ENCODE measurements at places on chromosomes 12 and 14.

- no peak for DNase-seq
These were observed 75.5 kb downstream of the SLC8A3 start for GRCh38 chr14:70113211-70113610.

DNA sequence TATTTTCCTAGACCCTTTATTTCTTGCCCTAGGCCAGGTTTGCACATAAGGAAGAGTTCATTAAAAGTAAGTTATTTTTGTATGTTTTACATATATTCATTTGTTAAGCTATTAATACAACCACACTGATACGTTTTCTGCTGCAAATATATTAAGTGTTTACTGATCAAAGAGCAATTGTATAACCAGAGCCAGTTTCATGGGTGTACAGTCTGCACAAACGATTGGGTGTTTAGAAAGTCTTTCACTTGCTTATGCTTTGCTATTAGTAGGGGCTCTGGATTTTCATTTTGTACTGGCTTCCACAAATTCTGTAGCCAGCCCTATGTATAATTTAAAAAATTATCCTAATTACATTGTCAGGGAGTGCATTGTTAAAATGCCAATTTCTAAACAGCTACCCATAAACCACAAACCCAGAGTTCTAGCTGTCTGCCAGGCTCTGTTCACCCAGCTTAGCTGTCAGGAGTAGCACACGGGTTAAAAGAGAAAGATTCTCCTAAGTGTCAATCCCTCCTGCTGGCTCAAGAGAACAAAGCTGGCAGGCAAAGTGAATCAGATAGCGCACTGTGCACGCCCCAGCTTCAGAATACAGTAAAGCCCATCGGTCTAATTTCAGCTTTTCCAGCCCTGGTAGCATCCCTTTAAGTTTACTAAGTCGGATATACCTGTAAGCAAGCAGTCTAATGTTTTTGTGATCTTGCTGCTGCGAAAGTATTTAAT, 151.0 kb upstream of the LMO3 start:
- DNase-seq: no peak

DNA sequence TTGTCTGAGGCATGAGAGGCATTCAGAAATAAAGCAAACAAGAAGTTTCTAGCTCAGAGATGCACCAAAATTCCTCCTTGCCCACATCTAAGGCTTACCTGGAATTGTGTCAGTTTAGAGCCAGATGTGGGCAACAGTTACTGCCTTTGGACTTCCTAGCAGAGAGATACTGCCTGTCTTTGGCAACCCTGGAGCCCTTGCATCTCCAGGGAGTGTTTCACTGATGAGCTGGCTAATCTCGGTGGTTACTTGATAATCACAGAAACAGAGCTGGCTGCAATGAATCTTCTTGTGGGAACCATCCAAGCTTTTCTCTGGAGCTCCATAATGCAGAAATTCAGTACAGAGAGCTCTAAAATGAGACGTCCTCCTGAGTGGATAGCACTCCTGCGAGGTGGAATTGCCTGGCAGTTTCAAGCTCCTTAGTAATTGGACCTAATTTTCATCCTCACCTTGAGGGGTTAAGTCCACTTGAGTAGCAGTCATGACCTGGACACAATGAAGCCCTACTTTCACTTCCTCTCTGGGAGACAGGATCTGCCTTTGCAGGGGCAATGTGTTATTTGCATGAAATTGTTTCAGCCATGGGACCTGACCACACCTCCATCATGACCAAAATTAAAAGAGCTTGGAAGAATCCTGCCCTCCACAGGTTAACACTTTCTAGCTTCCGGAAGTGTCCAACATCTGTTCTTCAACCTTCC, 108.8 kb upstream of the ARHGAP5 start:
- peak; percentile 50 for DNase-seq

- no peak for DNase-seq
These were observed 62.1 kb downstream of the ACACB start for GRCh38 chr12:109178532-109178931.

DNA sequence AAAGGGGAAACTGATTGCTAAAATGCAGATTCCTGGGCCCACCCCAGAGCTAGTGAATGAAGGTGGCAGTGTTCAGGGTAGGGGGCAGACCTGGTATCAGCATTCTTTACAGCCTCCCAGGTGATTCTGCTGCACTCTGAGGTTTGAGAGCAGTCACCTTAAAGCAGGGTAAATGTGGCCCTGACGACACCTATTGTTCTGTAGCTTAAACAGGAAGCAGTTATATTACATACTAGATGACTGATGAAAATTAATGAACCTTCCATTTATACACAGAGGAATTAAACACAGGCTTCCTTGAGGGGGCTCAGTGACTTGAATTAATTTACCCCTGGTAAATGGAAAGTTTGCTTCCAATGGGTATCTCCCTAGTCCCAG, 25.3 kb downstream of the NUAK1 start:
- DNase-seq: no peak

DNA sequence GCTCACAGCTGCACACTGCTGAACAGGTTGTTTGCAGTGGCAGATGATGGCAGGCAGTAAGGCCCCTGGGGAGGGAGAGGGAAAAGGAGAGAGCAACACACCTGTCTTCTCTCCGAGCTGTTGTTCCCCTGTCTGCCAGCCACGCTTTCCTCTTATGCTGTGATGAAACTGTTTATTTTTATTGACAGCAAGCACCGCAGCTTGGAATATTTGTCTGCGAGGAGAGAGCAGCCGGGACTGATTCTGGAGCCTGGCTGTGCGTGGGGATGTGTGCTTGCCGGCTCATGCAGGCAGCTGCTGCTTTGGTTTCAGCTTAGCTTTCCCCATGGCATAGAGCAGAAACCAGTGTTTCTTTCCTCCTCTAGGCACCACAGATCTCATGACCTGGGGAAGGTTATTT, 58.7 kb upstream of the KCNA5 start:
- no peak for DNase-seq

DNA sequence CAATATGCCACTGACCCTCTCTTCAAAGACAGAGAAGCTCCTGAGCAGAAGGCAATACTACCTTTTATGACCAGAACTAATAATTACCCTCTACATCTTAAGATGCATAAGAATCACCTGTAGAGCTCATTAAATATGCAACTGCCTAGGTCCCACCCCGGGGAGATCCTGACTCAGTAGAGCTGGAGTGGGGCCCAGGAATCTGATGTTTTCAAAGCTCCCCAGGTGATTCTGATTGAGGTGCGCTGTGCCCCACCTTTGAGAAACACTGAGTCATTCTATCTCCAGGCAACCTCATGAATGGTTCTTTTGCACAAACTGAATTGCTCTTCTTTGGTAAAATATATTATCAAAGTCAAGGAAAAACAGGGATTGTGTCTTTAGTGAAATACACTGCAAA, 149.3 kb upstream of the BMP4 start:
- no peak for DNase-seq

- DNase-seq: no peak
These were observed 435.8 kb downstream of the RPL10L start for GRCh38 chr14:46215801-46216200.

- DNase-seq: peak; percentile 11
These were observed 24.2 kb upstream of the RNASE3 start for GRCh38 chr14:20866963-20867362.

DNA sequence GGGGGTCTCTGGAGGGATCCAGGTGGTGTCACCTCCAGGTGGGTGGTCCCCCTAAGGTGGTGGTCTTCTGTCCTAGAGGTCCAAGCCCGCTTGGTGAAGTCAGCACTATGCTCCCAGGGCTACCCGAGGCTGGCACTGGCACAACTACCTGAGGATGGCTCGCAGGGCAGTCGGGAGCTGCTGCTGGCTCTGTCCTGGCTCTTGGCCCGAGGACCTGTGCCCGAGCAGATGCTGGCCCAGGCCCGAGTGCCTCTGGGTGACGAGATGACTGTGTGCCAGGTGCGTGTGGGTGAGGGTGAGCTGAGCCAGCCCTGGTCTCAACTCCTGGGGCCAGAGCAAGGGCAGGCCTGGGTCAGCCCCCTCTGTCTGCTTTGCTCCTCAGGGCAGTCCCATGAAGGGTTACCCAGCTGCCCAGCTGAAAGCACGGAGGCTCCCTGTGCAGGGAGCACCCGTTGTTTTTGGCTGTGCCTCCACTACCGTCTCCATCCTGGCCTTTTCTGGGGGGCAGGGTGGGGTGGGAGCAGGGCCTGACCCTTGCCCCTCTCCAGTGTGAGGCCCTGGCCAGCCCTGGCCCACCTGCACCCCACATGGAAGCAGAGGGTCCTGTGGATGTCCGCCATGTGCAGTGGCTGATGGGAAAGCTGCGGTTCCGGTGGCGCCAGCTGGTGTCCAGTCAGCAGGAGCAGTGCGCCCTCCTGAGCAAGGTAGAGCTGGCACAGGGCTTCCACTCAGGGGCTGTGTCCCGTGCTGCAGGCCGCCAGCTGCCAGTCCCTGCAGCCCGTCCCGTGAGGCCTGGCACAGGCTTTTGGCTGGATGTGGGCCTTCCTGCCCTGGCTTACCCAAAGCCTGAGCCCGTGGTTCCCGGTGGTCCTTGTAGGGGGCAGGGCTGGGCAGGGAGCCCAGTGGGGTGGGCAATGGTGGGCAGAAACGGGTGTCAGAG, 1.3 kb downstream of the TEDC1 start:
- DNase-seq: no peak

DNA sequence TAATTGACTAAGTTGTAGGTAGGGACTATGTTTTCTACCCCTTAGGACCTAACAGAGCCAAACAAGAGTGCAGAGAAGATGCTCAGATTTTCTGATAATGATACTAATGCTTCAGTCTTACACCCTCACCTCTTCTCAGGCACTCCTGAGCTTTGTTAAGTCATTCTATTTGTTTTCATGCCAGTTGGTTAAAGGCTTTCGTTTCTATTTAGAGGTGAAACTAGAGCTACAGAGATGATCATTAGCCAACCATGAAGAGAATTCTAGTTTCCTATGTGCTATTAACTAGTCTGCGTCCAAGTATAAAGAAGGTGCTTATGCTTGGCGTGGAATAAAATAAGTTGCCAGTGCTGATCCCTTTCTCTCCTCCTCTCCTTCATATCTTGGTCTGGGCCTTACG, 34.6 kb upstream of the PYGL start:
- no peak for DNase-seq

DNA sequence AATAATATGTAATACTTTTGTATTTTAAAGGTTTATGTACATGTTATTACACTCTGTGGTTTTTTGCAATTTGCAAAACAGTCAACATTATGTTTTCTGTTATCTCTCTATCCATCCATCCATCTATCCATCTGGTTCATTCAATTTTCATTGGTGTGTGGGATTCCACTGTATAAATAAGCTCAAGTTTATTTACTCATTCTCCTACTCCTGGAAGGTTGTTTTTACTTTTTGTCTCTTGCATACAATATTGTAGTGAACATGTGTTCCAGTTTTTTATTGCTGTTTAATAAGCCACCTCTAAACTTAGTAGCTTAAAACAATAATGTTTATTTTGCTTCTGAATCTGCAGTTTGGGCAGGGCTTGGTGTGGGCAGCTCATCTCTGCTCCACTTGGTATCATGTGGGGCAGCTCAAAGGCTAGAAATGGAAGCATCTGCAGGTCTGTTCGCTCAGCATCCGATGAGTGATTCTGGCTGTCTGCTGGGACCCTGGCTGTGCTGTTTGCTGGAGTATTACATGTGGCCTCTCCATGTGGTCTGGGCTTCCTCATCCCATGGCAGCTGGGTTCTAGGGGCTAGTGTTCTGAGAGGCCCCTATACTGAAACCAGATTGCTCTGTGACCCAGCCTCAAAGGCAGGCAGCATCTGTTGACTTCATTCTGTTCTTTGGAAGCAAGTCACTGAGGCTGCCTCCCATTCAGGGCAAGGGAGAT, 98.8 kb downstream of the SLC25A47 start:
- DNase-seq: no peak

DNA sequence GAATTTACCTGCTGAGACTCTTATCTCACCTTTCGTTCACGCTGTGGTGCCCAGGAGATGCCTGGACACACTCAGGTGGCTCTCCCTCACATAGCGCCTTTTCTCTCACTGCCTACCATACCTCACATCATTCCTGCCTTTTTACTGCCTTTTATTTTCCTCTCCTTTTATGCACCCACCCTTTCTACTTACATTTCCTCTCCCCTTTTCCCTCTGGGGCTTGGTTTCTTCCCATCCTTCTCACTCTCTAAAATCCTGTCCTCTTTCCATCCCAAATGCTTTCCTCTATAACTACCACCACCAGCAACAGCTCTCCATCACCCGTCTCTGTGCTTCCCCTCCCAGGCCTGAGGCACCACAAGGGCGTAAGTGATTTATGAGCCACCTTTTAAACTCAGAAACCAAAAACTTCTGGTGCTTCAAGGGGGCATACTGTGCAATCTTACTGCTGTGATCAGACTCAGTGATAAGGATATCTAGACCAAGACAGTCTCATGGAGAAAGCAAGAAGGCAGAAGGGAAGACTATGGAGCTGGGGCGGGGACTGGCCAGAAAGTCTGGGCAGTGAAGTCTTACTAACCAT, 32.7 kb upstream of the SMUG1 start:
- no peak for DNase-seq

- DNase-seq: no peak
These were observed 426.2 kb downstream of the BCAT1 start for GRCh38 chr12:24522736-24523135.
